ENCODE measurements at places on chromosomes 13 and 19.

- peak; percentile 33 for DNase-seq
Measured at GRCh38 chr19:31338069-31338776, 11.0 kb downstream of the TSHZ3 start.

DNA sequence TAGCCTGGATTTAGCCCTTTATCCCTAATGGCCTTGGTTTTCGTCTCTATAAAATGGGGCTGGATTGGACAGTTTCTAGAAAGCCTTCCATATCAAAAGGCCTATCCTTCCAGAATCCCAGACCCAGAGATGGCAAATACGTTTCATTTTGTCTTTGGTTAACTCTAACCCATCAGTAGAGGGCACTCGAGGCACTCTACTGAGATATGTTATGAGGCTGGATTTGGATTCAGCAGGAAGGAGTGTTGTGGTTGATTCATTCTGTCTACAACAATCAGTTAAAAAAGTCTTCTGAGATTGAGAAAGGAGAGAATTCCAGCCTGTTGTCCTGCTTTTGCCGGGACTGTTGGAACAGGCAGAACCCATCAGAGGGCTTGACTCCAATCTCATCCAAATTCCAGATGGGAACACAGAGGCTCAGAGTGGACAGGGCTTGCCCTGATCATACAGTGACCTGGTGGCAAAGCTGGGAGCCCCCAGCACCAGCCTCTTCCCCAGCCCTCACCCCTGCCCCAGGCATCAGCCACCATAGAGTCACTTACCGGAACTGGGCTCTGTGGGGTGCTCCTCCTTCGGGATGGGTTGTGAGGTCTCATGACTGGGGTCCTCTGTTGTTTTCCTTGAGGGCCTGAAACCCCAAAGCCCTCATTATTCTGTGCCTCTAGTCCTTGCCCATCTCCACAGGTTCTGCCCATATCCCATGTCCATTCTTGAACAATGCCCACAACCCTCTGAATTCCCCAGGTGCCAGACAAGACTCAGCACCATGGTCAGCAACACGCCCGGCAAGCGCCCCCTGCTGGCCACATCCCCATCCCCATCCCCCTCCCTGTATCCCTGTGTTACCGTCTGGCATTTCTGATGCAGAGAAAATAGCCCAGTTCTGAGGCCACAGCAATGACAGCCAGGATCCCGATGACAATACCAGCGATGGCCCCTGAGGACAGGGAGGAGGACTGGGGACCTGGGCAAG, 12.3 kb upstream of the ZNF180 start:
- peak; percentile 29 for DNase-seq

DNA sequence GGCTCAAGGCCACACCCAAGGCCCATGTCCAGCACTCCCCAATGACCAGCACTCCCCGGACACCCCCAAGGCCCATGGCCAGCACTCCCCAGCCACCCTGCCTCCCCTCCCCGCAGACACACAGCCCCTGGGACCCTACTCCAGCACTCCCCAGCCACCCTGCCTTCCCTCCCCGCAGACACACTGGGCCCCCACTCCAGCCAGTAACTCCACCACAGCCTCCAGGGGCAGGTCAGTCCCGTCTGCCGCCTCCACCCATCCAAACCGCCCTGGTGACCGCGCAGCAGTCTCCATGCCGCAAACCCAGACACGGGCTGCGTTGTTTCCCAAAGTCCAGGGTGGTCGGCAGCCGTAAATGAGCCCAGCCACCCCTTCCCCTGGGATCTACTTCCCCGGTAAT, 70.7 kb downstream of the SPACA7 start:
- no peak for DNase-seq

DNA sequence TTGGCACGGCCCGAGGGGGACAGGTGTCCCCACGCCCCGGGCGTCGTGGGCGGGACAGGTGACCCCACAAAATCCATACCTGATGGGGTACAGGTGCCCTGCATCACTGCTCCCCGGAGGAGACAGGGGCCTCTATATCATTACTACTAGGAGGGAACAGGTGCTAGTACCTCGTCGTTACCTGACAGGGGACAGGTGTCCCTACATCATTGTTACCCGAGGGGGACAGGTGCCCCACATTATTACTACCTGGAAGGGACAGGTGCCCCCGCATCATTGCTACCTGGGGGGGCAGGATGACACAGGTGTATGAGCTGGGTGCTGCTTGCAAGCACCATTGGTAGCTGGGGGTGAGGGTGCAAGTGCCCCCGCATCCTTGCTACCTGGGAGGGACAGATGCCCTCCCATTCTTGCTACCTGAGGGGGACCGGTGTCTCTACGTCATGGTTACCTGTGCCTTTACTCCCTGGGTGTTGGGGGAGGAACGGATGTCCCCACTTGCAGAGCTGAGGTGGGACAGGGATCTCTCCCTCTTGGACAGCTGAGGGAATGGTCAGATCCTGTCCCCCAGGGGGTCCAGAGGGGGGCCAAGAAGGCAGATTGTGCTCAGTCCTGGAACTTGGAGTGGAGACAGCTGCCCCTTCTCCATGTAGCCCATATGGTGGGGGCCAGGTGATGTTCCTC, 620 bp downstream of the CRTC1 start:
- DNase-seq, result no peak

- DNase-seq, result no peak
Measured at GRCh38 chr13:99057310-99057975, 79.6 kb upstream of the DOCK9 start.

DNA sequence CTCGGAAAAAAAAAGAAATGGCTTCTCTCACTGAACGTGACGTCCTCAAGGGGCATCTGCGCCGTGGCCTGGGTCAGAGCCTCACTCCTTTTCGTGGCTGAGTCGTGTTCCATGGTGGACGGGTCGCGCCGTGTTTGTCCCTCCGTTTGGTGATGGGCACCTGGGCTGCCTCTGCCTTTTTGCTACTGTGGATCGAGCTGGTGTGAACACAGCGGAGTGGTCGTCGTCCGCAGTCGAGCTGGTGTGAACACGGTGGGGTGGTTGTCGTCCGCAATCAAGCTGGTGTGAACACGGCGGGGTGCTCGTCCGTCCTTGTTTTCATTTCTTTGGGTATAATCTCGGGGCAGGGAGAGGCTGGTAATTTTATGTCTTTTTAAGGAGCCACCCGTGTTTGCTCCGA, 11.6 kb downstream of the HCN2 start:
- no peak for DNase-seq

GRCh38 chr13:107332188-107332587, 764.3 kb upstream of the ARGLU1 start:
- DNase-seq, result no peak

DNA sequence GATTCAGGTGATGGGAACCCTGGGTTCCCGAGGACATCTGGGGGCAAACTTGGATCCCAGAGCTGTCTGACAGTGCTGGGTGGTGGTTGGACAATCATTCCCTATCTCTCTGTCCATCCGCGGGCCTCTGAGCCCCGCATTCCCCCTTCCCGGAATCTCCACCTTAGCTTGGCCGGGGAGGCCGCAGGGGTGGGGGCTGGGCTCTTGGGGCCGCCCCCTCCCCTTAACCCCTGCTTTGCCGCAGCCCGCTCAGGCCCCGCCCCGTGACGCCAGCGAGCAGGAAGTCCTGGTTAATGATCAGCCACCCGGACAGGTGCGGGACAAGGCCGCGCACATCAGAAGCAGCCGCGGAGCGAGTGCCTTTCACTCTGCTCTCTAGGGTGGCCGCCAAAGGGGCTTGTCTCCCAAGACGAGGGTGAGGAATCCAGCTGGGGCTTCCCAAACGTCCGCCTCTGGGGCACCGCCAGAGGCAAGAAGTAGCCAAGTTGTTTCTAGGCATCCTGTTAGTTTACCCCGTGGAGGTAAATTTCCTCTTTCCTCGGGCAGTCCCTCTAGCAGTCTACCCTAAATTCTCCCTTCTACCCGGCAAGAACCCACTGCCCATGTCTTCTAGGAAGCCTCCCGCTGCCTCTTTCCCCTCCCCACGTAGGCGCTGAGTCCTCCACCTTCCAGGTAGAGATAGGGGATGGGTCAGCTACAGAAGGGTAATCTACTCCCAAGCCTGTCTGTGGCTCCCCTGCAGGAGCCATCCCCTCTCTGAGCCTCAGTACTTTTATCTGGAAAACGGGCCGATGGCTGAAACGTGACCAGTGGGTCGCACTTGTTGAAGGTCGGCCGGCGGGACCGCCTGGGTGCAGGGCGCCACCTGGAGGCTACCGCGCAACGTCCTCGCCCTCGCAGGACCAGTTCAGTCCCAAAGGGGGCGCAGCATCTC, 3.0 kb downstream of the IRF2BP1 start:
- peak; percentile 86 for DNase-seq

GRCh38 chr13:37481011-37481884, 117.3 kb downstream of the POSTN start:
- no peak for DNase-seq

GRCh38 chr19:10876459-10877240, 5.3 kb downstream of the CARM1 start:
- no peak for DNase-seq

DNA sequence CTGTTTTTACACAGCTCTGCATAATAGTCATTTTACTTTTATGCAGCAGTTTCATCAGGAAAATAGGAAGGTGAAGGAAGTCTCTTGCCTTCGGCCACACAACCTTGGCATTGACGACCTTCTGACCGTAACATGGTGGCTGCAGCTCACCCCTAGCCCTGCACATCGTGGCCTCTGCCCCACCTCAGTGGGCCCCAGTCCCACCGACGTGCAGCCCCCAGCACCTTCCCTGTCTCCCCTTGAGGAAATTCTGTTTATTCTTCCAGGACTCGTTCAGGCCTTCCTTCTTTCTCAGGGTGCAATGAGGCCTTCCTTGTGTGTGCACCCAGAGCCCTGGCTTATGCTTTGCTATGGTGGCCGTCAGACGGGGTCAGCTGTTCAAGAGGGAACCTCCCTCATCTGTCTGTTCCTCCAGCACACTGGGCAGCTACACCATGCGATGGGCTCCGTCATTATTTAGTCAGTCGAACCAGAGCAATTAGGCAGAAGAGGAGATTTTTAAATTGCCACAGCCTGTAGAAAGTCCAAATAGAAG, 33.3 kb downstream of the TMEM255B start:
- no peak for DNase-seq

GRCh38 chr19:43723588-43723987, 7.7 kb downstream of the IRGC start:
- DNase-seq, result no peak

- DNase-seq, result no peak
Measured at GRCh38 chr19:11356676-11357550, 1.7 kb downstream of the PLPPR2 start.

DNA sequence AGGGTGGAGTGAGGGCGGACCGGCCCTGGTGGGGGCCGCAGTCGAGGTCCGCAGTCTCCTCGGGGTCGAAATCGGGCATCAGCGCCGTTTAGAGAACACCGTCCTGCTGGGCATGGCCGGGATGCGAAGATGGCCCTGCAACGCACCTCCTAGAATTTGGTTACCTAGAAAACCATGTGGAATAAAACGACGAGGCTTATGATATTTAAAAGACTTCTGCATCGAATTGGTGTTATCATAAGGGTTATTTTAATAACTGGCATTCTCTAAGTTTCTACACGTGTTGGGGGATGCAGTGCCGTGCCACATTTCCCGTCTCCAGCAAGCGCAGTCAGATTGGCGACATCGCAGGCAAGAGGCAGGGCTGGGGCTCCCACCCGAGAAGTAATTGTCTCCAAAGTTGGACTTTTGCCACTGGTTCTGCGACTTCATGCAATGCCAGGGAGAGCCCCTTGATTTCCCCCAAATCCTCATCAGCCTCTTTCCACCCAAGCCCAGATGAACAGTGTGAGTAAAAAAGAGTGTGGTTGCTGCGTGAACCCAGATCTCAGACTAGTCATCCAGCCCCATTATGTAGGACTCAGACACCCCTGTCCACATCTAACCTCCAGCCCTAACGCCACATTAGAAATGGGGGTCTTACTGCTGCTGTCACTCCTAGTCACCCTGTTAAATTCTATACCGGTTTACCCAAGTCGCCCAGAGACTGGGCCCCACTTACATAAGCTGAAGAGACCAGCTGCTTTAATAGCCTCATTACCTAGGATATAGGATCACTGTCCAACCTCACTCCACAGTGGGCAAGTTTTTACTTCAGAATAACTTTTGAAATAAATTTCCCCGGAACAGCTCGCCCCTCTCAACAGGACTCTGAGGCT, 571 bp upstream of the DHRS12 start:
- no peak for DNase-seq

DNA sequence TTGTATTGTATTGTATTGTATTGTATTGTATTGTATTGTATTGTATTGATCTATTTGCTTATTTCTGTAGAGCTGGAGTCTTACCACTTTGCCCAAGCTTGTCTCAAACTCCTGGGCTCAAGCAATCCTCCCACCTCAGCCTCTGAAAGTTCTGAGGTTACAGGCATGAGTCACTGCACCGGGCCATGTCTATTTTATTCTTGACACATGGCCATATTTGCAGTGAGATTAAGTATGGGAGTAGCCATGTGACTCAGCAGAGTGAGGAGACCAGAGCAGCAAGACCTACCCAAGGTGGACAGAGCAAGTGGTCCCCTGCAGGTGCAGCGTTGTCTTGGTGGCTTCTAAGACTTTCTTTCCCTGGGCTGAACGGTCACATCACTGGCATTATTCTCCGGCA, 49.1 kb upstream of the UBAC2 start:
- peak; percentile 18 for DNase-seq

- no peak for DNase-seq
Measured at GRCh38 chr19:41089959-41090358, 1.7 kb downstream of the CYP2A13 start.

DNA sequence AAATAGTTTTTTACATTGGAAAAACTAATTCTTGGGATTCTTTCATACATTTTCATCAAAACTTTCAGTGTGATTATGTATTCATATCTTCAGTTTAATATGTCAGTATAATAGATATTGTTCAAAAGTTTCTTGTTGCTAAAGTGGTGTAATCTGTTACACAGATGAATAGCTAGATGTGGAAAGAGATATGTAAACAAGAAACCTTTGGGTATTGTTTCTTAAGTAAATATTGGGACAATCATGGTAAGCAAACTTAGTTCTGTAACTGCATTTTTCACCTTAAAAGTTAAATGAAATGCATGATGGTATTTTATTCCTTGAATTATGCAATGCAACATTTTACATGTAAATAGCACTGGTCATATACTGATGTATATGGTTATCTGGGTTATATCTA, 12.2 kb downstream of the ABHD13 start:
- DNase-seq, result no peak

- no peak for DNase-seq
Measured at GRCh38 chr19:9941671-9942070, 5.4 kb upstream of the OLFM2 start.

DNA sequence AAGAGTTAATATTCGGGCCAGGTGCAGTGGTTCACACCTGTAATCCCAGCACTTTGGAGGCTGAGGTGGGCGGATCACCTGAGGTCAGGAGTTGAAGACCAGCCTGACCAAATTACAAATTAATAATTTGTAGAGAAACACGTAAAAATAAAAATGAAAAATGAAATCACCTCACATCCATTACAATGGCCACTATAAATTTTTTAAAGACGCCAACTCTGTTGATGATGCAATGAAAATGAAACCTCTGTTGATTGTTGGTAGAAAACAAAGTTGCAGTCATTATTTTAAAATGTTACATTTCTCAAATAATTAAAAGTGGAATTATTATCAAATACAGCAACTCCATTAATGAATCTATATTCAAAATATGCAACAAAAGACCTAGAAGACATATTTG, 26.8 kb downstream of the ZNF100 start:
- no peak for DNase-seq

GRCh38 chr13:114067381-114067885, 65.0 kb downstream of the RASA3 start:
- DNase-seq, result no peak

GRCh38 chr13:114029866-114030625, 56.2 kb upstream of the C13orf46 start:
- no peak for DNase-seq

GRCh38 chr13:26247011-26247410, 6.9 kb upstream of the CDK8 start:
- DNase-seq, result no peak

- no peak for DNase-seq
Measured at GRCh38 chr19:51354742-51355148, 11.4 kb downstream of the ETFB start.
